ENCODE measurements at places on chromosomes 5 and 9.

GRCh38 chr9:99300603-99301002, 78.5 kb downstream of the SEC61B start:
- no peak for DNase-seq

DNA sequence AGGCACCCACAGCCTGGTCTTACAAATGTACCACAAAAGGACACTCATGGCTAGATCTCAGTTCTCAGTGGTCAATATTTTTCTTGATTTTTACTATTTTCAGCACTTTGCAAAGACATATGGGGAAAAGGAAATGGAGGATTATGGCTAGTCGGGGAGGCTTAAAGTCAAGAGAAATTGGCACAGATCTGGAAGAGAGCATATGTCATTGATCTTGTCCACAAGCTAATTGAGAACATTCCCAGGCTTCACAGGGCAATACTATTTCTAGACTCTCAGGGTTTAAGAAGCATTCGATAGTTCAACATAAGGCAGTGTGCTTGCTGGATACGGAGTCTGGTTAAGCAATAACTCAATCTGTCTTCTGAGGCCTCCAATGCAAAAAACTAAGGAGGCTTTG, 285.8 kb downstream of the ZNF608 start:
- no peak for DNase-seq

DNA sequence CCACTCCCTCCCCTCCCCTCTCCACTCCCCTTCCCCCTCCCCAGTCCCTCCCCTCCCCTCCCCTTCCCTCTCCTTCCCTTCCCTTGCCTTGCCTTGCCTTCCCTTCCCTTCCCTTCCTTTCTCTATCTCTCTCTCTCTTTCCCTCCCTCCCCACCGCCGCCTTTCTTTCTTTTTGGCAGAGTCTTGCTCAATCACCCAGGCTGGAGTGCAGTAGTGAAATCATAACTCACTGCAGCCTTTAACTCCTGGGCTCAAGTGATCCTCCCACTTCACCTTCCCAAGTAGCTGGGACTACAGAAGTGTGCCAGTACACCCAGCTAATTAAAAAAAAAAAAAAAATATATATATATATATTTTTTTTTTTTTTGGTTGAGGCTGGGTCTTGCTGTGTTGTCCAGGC, 45.5 kb downstream of the IL31RA start:
- DNase-seq = no peak

GRCh38 chr9:126676685-126677143, 63.0 kb downstream of the LMX1B start:
- DNase-seq = no peak

DNA sequence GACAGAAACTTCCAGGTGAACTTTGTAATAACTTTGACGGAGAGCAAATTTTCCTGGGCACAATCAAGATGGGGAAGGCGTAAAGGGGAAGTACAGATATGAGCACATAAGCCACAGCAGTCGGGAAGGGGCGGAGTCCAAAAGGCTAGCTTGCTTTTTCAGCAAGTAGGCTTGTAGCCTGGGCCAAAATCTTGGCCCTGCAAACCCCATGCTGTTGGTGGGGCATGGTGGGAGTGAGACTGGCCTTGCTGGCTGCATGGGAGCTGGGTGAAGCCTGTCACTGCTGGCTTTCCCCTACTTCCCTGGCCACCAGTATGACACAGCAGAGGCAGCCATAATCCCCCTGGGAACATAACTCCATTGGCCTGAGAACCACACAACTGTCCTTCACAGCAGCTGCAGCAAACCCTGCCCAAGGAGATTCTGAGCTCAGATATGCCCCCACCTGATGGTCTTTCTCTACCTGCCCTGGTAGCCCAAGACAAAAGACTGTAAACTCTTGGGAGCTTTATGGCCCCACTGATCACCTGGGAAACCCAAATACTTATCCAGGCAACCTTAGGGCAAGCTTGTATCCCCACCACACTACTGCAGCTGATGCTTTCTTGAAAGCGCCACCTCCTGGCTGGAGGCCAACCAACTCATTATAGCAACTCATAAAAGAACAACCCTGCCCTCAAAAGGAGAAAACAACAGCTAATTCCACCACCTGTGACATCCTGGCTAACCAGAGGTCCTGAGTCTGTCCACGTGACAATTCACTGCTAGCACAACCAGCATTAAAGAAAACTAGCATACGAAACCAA, 24.0 kb downstream of the DCTN4 start:
- peak; percentile 71 for DNase-seq

DNA sequence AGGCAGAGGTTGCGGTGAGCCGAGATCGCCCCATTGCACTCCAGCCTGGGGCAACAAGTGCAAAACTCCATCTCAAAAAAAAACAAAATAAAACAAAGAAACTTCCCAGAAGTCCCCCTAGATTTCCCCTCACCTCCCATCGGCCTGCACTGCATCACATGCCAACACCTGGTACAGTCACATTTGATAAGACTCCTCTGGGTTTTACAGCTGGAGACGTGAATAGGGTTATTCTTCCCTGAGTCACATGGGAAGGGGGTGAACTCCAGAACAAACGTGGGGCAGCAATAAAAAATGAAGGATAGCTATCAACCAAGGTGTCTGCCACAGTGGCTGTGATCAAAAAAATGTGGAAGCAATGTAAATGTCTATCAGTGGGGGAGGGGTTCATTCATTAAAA, 26.0 kb downstream of the SPRY4 start:
- no peak for DNase-seq

DNA sequence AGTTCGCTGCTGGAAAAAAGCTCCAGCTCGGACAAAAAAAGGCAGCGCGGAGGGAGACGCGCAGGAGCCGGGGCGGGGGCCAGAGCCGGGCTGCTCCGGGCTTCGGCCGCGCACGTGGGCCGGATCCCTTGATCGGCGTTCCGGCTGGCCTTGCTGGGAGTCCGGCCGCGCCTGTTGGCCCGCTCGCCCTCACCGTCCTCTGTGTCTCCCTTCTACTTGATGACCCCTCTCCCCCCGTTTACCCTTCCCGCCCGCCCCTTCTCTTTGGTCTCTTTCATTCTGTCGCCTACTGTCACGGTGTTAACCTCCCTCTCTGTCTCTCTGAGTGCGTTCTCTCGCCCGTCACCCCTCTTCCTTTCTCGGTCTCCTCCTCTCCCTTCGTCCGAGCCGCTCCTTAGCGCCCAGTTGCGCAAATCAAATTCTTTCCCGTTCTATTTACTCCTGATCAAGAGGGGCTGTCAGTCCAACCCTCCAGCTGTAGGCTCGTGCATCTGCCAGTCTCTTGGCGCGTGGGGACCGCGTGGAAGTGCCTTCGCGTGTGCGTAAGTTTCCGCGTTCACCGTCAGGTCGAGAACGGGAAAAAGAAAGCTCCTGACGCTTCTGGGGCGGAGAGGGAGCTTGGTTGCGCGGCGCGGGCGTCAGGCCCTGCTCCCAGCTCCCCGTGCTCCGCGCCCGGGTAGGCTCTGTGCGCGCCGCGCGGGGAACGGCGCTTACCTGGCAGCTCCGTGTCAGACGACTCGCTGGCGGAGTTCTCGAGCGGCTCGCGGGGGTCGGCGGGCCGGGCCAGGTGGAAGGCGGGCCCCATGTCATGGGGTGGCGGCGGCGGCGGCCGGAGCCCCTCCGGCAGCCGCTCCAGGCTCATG, 798 bp downstream of the PITX1 start:
- DNase-seq = no peak

DNA sequence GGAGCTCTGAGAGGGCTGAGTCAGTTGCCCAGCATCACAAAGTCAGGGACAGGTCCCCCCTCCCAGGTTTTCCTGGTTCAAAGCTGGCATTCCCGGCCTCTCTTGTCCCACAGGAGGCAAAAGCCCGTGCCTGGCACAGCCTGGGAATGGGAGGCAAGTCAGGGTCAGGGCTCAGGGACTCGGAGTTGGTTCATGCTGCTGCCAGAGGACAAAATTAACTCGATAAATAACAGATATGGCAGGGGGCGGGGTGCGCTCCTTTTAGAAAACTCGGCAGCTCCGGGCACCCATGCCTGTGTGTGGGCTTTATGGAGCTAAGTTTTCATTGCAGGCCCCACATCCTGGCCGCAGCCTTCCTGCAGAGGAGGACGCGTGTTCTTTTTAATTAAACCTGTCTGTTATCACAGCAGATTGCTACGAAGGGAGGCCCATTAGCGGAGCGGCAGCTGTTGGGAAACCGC, 62.8 kb upstream of the LMX1B start:
- no peak for DNase-seq

GRCh38 chr9:137669261-137669672, 50.5 kb downstream of the EHMT1 start:
- no peak for DNase-seq

GRCh38 chr9:70576116-70576515, 161.7 kb upstream of the KLF9 start:
- DNase-seq = no peak

GRCh38 chr9:105957830-105958229, 263.5 kb downstream of the TMEM38B start:
- DNase-seq = no peak

- no peak for DNase-seq
Measured at GRCh38 chr9:8115570-8115969, 316.0 kb upstream of the DMAC1 start.

DNA sequence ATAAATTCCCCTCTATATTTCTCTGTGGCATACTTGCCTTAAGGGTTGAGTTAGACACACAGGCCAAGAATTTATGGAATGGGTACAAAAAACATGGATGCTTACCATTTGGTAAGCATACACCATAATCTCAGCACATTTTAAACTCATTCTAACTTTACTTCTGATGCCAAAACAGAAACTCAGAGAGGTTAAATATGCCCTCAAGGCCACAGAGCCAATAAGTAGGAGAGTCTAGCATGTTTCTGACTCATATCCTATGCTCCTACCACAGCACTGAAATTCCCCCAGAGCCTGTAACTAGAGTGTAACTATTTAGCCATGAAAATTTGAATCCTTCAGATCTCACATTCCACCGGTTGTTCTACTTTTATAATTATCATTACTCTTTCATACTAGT, 559.7 kb downstream of the ACTL7B start:
- no peak for DNase-seq

- DNase-seq = peak; percentile 58
Measured at GRCh38 chr5:172188893-172189692, 1.1 kb upstream of the STK10 start.

GRCh38 chr5:15885156-15885555, 294.4 kb downstream of the MARCHF11 start:
- no peak for DNase-seq

DNA sequence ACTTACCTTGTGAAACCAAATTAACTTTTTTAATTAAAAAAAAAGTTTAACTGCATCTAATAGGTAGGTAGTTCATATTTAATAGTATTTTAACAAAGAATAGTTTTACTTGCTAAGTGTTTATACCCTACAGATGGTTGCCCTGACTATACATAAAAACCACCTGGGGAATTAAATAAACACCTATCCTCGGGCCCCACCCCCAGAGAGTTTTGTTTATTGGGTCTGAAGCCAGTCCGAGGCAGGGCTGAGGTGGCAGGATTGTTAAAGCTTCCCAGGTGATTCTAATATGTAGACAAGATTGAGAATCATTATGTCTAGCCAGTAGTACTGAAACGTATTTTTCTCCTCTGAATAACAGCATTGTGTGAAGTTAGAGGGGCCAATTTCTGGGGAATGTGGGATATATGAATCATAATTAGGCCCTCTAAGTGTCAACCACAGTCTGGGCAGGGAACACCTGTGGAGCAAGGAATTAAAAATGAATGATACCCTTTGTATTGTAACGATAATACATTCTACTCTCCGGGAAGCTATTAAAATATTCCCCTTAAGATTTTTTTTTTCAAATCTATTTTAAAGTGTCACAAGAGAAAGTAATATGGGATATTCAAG, 5.6 kb upstream of the PAM start:
- DNase-seq = no peak

- DNase-seq = no peak
Measured at GRCh38 chr5:160919626-160920025, 67.6 kb upstream of the ATP10B start.

GRCh38 chr5:170464280-170465127, 39.3 kb upstream of the KCNIP1 start:
- no peak for DNase-seq

- no peak for DNase-seq
Measured at GRCh38 chr5:137741718-137742117, 5.8 kb upstream of the KLHL3 start.

GRCh38 chr9:99269416-99269815, 47.3 kb downstream of the SEC61B start:
- no peak for DNase-seq

GRCh38 chr9:115412656-115413055, 294.7 kb upstream of the TNC start:
- no peak for DNase-seq

DNA sequence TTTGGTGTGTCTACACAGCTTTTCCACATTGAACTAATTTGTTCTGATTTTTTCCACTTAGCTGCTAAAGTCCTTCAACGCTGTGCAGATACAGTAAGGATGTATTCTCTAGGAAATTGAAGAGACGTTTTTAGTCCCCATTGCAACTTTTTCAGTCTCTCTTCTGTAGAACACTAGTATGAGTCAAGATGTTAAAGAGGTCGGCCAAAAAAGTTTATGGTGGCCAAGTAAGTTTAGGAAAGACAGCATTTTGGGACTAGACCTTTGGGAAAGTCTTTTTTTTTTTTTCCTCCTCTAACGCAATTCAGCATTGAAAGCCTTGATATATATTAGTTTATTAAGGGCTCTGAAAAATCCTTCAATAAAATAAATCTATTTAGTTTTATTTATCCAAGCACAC, 243.5 kb upstream of the FBXL7 start:
- DNase-seq = no peak

GRCh38 chr5:90503596-90503995, 25.8 kb downstream of the LYSMD3 start:
- no peak for DNase-seq

DNA sequence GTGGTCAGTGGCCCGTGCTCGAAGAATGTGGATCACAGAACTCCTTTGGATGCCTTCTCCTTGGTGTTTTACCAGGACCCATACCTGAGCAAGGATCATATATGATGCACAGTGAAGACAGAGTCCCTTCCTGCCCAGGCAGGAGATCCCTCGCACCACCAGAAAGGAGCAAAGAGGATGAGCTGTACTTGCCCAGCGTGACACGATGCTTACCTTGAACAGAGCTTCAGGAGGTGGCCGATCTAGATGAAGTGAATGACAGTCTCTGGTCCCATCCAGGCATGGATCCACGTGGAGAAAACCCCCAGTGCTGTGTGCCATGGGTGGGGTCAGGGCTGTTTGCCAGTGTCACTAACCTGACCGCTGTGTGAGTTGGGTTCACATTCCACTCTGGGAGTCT, 455.4 kb downstream of the GADD45G start:
- DNase-seq = no peak

DNA sequence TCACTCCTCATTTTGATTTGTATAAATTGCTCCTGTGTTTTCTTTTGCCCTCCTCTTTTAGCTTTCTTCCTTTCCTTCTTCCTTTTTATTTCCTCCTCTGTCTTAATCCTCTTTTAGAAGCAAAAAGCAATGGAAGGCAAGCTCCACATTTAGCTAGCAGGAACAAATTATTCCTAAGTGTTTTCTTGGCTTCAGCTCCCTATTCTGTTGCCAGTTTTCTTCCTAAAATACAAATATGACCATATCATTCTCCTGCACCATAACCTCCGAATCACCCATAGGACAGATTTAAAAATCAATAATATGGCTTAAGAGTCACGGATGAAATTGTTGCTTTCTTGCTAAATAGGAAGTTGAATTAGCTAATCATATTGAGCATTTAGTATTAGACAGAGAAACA, 49.4 kb downstream of the GRIN3A start:
- no peak for DNase-seq

GRCh38 chr5:150665044-150665443, 4.0 kb downstream of the MYOZ3 start:
- no peak for DNase-seq

- peak; percentile 78 for DNase-seq
Measured at GRCh38 chr9:109316207-109316640, 4.6 kb downstream of the EPB41L4B start.

All from sciatic nerve (tissue), 2 donors.